NCI-H524 treated with DMSO at 0.1 percent for 48 hours (cell line): ENCODE measurements at places on chromosomes 3 and 15.

- no peak for DNase-seq
Measured at GRCh38 chr3:182241766-182242488, 530.2 kb downstream of the SOX2 start.

GRCh38 chr3:53255423-53255774 lies 423 bp downstream of the TKT start:
- DNase-seq = no peak

GRCh38 chr3:171268677-171269076 lies 191.5 kb downstream of the TNIK start:
- DNase-seq = no peak

GRCh38 chr15:42825599-42825998 lies 88.7 kb upstream of the CDAN1 start:
- DNase-seq = no peak

- no peak for DNase-seq
Measured at GRCh38 chr3:141392897-141393734, 24.8 kb downstream of the ZBTB38 start.

DNA sequence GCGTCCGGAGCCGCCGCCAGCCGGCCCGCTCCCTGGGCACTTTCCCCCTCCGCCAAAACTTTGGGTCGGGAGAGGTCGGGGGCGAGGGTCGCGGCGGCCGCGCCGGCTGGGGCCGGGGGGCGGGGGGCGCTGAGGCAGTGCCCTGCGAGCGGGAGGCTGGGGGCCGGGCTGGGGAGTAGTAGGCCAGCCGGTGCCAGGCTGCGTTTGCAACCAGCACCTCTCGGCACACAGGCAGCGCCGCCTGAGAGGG lies 452 bp downstream of the BBX start:
- DNase-seq = no peak

- DNase-seq = no peak
Measured at GRCh38 chr3:134179508-134179907, 71.2 kb downstream of the RYK start.

- no peak for DNase-seq
Measured at GRCh38 chr15:66171841-66172240, 81.7 kb downstream of the MEGF11 start.
